ENCODE measurements at places on chromosomes 6 and 20.

DNA sequence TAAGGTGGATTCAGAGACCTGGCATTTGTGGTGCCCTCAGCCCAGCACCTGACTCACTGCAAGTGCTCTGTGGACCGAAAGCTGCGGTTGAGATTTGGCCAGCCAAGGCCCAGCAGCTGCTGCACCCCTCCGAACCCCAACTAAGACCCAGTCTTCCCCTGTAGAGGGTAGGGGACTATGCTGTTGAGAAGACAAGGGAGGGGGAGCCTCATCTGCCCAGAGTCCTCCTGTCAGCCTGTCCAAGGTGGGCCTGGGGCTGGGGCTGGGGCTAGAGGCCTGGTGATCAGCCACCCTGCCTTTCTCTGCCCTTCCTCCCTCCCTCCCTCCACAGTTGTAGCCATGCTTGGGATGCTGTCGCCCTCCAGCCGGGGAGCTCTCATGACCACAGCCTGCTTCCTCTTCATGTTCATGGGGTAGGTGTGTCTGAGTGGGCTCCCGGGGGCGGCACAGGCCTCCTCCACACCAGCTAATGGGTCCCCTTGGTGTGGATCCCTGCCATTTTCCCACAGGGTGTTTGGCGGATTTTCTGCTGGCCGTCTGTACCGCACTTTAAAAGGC is 40.9 kb downstream of the TM9SF4 start:
- DNase-seq = no peak

- no peak for DNase-seq
Observed at GRCh38 chr20:49669601-49670189, 44.0 kb downstream of the B4GALT5 start.

- no peak for DNase-seq
Observed at GRCh38 chr20:43914311-43915210, at the start of gene TOX2. Gene TOX2 (plus strand): TSS chr20:43914852. CDS start chr20:43914892, 40 bp downstream.

- peak; percentile 30 for DNase-seq
Observed at GRCh38 chr6:157825243-157825904, 2.3 kb downstream of the SNX9 start.

DNA sequence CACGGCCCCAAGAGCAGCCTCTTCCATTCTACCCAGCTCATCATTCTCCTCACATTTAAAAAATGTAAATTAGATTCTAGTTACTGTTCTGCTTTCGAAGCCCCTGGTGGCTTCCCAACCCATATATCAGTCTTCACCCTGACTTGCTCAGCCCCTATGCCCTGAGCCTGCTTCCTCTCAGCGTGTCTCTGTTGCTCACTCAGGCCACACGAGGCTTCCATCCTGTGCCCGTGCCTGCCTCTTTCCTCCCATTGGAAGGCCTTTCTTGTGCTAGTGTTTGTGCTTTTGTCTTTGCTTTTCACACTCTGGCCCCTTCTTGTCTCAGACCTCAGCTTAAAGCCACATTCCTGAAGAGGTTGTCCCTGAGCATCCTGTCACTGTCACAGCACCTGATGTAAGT is 78.1 kb downstream of the AFDN start:
- no peak for DNase-seq

DNA sequence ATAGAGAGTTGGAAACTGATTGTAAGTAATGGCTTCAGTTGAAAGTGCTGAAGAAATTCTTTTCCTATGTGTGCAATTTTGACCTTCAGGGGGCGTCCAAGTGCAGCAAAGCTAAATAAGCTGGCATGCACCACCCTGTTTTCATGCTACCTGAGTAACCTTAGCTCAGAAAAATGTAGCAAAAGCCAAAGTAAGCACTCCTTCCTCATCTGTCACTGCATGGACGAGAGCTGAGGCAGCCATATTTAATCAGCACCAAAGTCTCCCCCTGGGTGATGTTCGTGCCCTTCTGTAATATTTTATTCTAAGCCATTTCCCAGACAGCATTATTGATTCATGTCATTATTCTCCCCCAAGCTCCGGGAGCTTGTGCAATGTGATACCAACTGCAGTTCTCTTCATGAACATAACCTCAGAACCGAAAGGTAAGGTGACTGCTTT is 123.1 kb downstream of the RPS12 start:
- DNase-seq = no peak

GRCh38 chr20:52972190-52972937 is at the start of gene TSHZ2:
Gene TSHZ2 (plus strand): TSS chr20:52972358. CDS start chr20:52973294, 936 bp downstream.
- DNase-seq = peak; percentile 41

- DNase-seq = no peak
Observed at GRCh38 chr20:49751397-49751736, 37.7 kb upstream of the B4GALT5 start.

DNA sequence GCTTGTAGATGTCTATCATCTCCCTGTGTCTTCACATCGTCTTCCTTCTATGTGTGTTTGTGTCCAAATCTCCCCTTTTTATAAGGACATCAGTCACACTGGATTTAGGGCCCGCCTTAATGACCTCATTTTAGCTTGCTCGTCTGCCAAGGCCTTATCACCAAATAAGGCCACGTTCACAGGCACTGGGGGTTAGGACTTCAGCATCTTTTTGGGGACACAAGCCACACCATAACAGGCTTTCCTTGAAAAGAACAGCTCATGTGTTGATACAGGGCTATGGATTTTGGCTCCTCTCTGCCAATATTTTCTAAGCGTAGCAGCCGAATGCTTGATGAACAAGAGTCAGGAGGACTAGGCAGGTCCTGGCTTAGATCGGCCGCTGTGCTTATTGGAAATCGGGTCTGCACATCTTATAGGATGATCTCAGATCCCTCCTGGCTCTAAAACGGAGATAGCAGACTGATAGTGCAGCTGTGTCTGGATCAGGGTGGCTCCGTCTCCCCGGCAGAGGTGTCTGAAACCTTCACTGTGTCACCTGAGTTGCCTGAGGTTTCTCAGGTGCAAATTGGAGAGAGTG is 16.2 kb upstream of the TMEM181 start:
- DNase-seq = no peak

GRCh38 chr6:36769676-36770499 is 69.4 kb downstream of the CPNE5 start:
- no peak for DNase-seq

- no peak for DNase-seq
Observed at GRCh38 chr20:16203096-16203495, 370.2 kb downstream of the KIF16B start.

GRCh38 chr20:19750101-19750606 is 7.9 kb upstream of the RIN2 start:
- DNase-seq = no peak
